Renal cortex interstitium (tissue), 15 donors: ENCODE measurements at places on chromosomes 1 and 21. TPM values are rescaled to one million over a fixed set of nuclear protein-coding genes. Genes with fewer than 3 reads are reported as not detected.

DNA sequence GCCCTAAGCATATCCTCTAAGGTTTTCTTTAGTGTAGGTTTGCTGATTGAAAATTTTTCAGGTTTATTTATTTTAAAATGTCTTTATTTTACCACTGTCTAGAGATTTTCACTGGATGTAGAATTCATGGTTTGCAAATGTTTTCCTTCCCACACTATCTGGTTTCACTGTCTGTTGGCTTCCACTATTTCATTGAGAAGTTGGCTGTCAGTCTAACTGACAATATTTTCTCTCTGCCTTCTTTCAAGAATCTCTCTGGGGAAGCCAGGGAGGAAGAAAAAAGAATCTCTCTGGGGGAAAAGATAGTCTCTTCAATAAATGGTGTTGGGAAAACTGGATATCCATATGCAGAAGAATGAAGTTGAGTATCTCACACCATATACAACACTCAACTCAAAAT lies 226.0 kb downstream of the COP1 start:
- no peak for DNase-seq

TTLL7 gene
- 4.3 TPM for polyA plus RNA-seq

GRCh38 chr1:108056436-108056990 lies 91.5 kb upstream of the VAV3 start:
- no peak for DNase-seq

DNA sequence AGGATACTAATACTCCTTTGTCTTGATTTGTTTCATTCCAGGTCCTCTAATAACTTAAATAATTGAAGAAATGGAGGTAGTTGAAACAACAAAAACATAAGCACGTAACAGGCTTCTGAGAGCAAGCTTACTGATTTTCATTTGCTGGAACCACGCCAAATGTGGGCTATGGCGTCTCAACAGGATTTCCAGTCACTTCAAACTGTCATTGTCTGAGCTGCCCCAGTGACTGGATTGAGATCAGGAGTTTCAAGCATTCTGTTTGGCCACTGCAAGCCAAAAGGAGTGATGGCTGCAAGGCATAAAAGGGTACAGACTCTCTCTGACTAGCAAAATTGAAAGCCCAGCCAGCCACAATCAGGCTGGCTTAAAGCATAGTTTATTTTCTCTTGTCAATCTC lies 289.9 kb downstream of the DPYD start:
- DNase-seq, result no peak

FAM163A gene
- 2.1 TPM for polyA plus RNA-seq

DNA sequence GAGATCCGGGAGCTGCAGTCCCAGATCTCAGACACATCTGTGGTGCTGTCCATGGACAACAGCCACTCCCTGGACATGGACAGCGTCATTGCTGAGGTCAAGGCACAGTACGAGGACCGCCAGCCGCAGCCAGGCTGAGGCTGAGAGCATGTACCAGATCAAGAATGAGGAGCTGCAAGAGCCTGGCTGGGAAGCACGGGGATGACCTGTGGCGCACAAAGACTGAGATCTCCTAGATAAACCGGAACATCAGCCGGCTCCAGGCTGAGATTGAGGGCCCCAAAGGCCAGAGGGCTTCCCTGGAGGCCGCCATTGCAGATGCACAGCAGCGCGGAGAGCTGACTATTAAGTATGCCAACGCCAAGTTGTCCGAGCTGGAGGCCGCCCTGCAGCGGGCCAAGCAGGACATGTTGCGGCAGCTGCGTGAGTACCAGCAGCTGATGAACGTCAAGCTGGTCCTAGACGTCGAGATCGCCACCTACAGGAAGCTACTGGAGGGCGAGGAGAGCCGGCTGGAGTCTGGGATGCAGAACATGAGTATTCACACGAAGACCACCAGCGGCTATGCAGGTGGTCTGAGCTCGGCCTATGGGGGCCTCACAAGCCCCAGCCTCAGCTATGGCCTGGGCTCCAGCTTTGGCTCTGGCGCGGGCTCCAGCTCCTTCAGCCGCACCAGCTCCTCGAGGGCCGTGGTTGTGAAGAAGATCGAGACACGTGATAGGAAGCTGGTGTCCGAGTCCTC lies 25.5 kb downstream of the ETV3L start:
- DNase-seq, result peak; percentile 56

GRCh38 chr21:42317341-42317741 lies 2.1 kb upstream of the TFF3 start:
- DNase-seq, result no peak

DNA sequence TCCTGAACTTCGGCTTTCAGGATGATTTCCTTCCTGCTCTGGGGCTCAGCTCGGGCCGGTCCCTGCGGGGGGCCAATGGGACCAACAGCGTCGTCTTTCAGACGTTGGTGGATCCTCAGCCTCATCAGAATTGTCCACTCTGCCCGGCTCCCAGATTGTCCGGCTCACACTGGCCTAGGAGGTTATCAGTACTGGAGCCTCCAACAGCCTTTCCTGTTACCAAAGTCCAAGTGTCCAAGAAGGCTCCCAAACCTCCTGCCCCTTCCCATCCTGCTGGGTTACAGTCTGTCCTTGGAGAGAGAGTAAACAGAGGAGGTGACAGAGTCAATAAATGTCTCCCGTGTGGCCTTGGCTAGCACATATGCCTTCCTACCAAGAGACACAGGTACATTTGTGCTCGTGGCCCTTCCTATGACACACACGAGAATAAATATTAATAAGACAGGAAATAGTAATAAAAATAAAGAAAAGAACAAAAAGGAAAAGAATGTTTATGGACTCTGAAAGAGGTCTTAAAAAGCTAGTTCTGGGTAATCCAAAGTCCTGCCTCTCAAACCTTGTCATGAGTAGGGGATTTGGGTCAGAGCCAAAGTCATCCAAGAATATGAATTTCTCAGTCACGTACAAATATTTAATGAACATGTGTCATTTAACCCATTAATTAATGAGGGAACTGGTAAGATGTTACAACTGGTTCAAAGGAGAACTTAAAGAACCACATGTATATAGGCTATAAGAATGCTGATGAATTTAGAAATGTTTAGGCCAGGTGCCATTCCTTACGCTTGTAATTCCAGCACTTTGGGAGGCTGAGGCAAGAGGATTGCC lies 80.8 kb upstream of the SLC2A1 start:
- no peak for DNase-seq

- DNase-seq, result no peak
Measured at GRCh38 chr1:160094806-160095205, 3.6 kb downstream of the IGSF8 start.

DNA sequence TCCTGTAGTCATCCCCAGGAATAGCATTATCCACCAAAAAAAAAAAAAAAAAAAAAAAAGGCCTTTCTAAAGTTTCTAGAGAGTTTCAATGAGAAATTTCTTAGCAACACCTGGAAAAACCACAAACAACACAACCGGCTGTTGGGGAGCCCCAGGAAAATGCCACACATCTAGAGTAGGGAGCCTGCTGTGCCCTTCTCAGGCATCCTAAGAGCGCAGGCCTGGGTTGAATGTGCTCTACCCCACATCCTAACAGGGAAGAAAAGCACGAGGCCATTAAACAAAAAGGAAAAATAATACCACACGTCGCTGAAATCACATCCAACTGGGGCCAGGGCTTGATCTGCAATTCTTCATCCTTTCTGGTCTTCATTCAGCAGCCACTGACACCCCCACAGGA lies 367.5 kb downstream of the TGFB2 start:
- no peak for DNase-seq

- DNase-seq, result no peak
Measured at GRCh38 chr21:34737115-34737514, 68.3 kb downstream of the CLIC6 start.

GRCh38 chr1:206705726-206706297 lies 21.1 kb downstream of the MAPKAPK2 start:
- no peak for DNase-seq

GRCh38 chr1:211129776-211130175 lies 4.2 kb downstream of the KCNH1 start:
- no peak for DNase-seq

DNA sequence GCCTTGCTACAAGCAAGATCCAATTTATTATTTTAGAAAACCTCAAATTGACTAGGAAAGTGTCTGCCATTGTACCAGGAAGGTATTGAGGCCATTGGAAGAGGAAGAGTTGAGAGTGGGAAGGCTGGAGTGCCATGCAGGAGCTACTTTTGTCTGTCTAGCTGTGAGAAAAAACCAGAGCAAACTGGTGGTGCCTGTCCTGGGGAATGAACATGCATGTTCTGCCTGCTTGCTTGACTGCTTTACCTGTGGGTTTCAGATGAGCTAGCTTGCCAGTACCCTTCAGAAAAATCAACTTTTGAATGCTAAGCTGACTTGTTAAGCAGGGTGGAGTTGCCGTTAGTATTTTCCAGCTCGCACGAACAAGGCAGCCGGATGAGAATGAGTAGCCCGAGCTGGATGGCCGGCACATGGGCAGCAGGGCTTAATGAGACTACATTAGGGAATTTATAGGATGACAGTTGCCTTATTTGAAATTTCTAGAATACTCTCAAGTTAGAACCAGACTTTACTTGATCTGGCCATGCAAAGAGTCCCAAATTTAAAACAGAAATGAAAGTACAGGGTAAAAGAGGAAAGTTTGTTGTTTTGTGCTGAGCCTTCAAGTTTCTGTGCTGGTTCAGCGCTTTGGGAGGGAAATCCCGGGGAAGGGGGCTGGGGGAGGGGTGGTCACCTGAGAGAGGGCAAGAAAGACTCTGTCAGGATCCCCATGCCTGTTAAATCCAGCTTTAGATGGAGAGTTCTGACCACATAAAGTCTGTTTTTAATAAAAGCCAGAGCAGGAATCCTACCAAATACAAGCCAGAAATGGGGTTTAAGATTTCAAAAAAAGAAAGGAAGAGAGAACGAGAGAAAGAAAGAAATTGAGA lies 29.6 kb upstream of the C1orf105 start:
- DNase-seq, result no peak

DNA sequence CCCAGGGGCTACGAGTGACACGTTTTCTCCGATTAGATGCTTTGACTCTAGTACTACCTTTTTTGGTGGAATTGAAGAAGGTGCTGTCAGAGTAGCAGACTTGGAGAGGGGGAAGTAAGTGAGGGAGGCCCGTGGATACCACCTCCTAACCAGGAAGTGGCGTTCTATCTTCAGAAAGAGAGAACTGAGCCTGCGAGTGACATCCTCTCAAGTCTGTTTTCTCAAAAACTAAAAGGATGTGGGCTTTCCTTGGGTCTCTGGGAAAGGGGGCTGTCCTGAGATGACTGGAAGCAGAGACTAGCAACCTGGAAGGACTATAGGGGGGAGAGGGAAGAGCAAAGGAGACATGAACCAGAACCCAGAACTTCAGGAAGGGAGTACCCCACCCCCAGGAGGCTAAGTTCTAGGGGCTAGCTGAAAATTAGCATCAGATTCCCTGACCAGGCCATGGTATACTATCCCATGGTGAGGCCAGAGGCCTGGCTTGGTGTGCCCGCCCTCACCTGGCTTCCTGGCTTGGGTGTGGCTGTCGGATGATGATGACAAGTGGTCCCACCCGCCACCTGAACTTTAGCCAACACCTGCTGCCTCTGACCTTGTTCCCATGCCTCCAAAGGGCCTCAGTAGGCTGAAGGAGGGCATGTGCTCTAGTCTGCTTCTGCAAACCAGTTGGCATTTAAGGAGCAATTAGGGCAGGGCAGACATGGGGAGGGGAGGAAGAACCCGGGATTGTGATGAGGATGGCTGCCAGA lies 49.1 kb downstream of the ATP2B4 start:
- no peak for DNase-seq

- DNase-seq, result no peak
Measured at GRCh38 chr21:42676808-42677207, 23.4 kb downstream of the PDE9A start.

GRCh38 chr1:100950781-100951180 lies 54.9 kb downstream of the SLC30A7 start:
- DNase-seq, result peak; percentile 38

DNA sequence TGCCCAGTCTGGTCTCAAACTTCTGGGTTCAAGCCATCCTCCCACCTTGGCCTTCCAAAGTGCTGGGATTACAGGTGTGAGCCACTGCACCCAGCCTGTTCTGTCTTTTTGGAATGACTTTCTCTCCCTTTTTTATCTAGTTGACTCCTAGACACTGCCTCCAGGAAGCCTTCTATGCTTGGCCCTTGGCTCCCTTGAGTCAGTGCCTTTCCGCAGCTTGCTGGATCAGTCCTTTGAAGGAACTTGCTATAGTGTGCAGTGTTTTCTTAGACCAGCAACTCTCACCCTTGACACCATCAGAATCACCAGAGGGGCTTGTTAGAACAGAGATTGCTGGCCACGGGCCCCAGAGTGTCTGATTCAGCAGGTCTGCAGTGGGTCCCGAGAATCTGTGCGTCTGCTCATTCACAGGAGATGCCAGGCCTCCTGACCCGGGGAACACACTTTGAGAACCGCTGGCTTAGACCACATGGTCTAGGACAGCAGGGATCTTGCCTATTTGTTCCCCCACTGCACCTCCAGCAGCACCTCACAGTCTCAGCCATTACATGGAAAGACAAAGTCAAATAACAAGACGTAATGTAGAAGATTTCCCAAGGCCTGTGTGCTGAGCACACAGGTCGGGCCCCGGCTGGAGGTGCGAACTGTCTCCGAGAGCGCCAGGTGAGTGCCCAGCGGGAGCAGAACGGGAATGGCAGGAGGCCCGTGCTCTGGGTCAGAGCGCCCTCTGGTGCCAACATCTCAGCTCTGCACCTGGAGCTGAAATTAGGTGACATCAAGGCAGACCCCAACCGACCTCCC lies 27.4 kb upstream of the CTPS1 start:
- DNase-seq, result peak; percentile 42
